ENCODE measurements at places on chromosomes 16 and 17.

DNA sequence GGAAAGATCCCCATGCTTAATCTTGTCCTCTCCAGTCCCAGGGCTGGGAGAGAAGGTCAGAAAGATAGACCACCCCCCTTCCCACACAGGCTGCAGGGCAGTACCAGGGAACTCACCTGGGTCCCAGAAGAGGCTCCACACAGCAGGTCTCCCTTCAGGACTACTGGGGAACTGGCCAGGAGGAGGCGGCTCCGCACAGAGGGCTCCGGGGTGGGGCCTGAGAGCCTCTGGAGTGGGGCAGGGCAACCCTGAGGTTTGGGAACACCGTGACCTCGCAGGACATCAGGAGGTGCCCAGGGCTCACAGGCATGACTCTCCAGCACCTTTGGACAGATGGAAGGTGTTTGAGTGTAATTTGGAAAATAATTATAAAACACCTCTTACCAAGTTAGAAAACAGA, 11.0 kb downstream of the ABCA3 start:
- DNase-seq = no peak

DNA sequence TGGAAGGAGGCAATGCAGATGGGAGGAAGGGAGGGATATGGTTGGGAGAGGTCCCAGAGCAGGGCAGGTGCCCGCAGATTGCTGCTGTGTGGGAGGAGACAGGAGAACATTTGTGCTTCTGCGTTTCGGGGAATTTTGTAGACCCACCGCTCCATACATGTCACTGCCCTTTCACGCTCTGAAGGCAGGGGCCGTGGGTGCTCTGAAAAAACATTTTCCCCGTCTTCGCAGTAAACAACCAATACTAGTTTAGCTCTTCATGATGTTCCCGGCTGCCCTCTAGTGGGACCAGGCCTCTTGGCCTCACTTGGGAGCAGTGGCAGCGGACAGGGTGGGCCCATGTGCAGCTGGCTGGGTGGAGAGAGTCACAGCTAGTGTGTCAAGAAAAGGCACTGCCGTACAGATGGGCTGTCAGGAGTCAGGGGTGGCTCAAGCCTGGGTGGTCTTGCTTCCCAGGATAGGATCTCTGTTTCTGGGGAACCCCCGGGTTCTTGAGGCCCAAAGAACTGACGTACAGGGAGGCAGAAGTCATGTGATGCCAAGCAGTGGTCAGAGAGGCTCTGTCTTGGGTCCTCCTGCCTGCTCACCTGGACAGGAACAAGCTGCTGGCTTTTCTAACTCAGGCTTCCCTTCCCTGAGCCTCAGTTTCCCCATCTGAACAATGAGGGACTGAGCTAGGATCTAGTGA, 46.5 kb upstream of the CPNE2 start:
- DNase-seq = peak; percentile 56

DNA sequence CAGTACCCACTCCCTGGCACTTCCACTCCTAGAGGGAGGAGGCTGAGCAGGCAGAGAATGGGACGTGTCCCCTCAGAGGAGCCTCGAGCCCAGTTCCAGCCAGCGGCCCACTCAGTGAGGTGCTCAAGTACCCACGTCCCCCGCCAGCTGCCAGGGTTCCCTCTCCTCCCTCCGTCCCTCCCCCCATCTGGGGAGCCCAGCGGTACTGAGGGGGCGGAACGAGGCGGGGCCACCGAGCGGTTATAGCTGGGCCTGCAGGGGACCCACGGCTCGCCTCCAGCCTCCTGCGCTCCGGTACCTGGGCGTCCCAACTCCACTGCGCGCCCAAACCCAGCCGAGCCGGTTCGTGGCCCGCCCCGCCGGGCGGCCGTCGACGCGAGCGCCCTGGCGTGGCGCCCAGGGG, at the start of gene NPW:
TSS of gene NPW (plus strand) at position 268 of the 403 bp plus-strand sequence.
- DNase-seq = no peak

DNA sequence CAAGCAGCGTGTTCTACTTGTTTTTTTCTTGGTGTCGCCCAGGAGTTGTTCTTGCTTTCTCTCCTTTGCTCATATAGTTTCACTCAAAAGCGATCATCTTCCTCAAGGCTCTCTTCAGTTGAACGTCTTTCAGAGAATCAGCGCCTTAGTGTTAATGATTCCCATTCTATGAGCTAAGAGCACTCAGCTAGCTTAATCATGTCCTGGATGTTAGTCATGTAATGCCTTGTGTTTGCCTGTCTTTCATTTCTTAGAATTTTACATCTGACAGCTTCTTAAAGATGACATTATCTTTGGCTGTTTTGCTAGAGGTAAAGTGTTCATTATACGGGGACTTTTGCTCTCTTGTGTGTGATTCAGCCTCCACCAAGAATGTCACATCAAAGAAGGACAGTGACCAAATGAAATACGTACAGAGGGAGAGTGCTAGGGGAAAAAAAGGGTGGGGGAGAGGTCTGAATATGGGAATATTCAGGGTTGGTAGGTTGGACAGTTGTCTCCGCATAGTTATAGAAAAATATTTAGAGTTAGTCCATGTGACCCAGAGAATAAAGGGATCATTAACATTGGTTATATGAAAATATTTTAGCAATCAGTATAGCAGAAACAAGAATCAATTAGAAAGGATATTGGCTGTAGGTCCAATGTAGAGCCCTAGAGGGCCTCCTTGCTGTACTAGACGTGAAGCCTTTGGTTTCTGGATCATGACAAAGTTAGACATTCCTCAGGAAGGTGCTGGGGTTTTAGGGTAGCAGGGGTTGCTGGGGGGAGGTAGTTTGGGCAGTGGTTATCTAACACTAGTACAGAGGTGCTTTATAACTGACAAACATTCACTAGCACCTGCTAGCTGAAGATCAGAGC, 31.9 kb upstream of the ANKFN1 start:
- peak; percentile 15 for DNase-seq

DNA sequence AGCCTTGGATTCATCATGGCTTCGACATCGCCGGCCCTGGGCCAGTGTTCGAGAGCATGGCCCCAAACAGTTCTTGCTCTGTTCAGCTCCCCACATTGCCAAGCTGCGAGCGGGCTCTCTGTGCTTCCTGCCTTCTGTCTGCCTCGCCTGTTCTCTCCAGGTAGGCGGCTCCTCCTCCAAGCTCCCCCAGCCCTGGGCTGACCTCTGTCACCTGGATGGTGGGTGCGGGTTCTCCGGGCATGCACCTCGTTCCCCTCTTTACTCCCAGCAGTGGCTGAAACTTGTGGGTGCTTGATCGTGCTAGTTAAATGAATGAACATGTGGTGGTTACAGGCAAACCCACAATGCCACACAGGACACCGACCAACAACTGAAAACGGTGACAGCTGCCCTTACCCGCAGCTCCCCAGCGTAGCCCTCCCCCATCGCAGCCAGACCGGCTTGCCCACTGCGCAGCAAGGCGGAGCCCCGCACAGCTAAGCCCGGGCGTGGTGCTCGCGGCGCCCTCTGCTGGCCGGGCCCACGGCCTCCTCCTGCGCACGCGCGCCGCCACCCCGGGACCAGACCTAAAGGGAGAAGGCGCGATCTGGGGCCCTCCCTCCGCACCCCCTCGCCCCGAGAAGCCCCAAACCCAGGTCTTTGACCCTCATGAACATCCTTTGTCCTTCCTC, 23.0 kb upstream of the EIF1 start:
- peak; percentile 82 for DNase-seq

DNA sequence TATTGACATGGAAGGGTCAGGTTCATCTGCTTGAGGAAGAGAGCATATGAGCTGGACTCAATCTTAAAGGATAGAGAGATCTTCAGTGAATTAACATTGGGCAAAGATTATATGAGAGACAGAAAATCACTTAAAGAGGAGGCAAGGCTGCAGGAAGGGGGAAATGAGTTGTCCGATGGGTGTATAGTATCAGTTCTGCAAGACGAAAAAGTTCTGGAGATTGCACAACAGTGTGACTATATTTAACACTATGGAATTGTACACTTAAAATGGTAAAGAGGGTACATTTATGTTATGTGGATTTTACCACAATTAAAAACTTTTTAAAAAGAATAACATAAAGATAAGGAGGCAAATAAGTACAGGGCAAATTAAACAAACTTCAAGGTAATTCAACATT, 80.7 kb downstream of the HELZ start:
- DNase-seq = no peak

DNA sequence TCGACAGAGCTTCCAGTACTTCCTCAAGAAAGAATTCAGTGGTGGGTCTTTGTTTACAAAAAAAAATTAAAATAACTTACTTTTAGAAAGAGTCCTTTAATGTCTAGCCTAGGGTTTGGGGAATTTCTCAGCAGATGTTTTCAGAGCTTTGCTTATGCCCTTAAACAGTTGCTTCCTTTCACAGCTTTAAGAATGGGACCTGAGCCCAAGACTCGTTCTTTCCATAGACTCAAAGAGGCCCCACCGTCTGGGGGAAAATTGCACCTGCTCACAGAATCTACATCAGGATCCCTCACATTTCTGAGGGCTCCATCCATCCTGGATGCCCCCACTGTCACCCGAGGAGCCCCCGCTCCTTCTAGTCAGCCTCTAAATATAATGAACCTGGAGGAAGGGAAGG, 60.0 kb downstream of the RGS9 start:
- DNase-seq = no peak

- DNase-seq = peak; percentile 74
These were observed 9.9 kb downstream of the TMIGD1 start for GRCh38 chr17:30323895-30324319.

DNA sequence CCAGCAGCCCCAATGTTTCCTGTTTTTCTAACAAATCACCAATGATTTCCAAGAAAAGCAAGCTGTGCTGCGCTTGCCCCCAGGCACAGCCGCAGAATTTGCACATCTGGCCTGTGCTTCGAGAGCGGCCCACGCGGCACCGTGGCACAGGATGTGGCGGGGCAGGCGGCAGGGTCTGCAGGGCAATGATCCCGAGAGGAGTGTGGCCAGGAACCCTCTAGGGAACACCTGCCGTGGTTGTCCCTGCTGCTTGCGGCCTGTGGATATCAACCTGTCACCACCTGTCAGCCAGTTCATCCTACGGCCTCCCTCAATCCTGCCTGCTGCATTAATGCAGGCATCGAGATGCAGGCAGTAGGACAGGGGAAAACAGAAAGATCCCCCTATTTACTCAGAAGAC, 24.0 kb downstream of the PIK3R5 start:
- DNase-seq = no peak

DNA sequence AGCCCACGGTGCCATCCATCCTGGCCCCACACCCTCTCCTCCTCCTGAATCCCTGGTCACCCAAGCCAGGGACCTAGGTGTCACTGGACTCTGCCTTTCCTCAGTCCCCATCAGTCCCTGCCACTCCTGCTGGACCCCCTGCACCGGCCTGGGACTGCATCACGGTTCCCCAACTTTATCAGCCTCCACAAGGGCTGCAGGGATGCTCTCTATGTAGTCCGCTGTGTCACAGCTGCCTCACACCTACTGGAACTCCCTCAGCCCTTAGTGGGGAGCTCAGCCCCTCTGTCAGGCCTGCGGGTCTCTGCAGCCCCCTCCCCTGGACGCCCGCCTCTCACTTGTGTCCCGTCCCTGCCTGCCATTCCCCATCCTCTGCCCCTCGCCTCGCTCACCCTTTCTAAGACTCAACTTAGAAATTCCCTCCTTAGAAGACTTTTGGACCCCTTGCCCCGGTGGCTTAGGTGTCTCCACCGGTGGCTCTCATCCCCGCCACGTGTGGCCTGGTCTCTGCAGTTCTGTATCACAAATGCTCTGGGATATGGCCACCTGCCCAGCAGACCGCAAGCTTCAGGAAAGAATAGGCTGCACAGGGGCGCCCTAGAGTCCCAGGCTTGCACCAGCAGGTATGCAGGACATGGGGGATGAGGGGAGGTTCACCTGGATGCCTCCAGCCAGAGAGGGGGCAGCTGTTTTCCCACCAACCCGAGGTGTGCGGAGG, 62.9 kb downstream of the PRMT7 start:
- no peak for DNase-seq

GRCh38 chr17:80795754-80796153, 195.9 kb upstream of the CHMP6 start:
- no peak for DNase-seq

GRCh38 chr16:80680839-80681238, 123.6 kb downstream of the CDYL2 start:
- DNase-seq = no peak

- DNase-seq = peak; percentile 88
These were observed 6.8 kb downstream of the MYO1C start for GRCh38 chr17:1485423-1486376.

DNA sequence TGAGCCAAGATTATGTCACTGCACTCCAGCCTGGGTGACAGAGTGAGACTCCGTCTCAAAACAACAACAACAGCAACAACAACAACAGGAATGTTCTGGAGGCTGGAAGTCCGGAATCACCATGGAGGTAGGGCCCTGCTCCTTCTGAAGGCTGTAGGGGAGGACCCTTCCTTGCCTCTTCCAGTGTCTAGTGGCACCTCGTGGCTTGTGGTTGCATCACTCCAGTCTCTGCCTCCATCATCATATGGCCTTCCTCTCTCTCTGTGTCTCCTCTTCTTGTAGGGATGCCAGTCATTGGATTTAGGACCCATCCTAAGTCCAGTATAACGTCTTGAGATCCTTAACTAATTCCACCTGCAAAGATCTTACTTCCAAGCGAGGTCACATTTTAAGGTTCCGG, 14.0 kb downstream of the NAGPA start:
- DNase-seq = no peak

DNA sequence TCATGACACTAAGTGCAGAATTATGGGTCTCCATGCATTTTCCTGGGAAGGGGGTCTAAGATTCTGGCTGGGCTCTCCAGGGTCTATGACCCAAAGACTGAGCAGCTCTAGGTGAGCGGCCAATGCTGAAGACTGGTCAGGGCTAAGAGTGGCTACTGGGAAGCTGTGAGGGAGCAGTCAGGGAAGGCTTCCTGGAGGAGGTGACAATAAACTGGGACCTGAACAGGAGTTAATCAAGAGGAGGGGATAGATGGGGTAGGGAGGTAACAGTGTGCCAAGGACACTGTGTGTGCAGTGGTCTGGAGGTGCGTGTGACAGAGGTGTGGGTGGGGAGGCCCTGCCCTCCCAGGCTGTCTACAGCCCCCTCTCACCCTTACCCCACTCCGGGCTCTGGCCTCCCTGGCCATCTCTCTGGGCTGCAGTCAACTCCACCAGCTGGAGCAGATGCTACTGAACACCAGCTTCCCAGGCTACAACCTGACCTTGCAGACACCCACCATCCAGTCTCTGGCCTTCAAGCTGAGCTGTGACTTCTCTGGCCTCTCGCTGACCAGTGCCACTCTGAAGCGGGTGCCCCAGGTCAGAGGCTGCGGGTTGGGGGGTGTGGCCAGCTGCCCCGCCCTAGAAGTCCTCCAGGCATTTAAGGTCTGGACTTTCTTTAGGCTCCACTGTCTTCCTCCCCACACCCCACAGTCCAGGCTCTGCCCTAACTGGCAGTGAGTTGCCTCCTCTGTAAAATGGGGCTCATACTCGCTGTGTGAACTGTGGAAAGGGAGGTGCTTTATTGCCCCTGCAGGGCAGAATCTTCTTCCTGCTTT, 20.4 kb downstream of the ADGRG5 start:
- no peak for DNase-seq

All from EH (cell line).